PC-9 (cell line): ENCODE measurements at places on chromosomes 5 and 9. TPM values are rescaled to one million over a fixed set of nuclear protein-coding genes. Genes with fewer than 3 reads are reported as not detected.

- peak; percentile 49 for DNase-seq
These were observed 155.1 kb upstream of the DMRT1 start for GRCh38 chr9:686321-686813.

DNA sequence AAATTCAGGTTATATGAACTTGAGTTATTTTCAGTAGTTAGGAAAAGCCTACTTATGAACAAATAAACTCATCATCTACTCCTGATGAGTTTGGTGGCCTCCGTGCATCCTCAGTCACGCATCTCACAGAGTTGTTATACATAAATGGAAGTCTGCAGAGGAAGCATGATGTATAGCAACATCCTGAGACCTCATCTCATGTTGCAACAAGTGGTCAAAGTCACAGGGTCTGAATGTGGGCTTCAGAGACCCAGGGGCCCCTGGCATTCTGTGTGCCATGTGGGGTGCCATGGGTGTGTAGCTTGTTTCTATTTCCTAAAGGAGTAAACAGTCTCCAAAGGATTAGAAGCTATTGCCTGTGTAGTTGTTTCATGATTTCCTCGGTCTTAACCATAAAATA is 216.5 kb downstream of the IRX2 start:
- no peak for DNase-seq

GRCh38 chr9:6929441-6930215 is 171.9 kb downstream of the KDM4C start:
- no peak for DNase-seq

GRCh38 chr5:161311965-161312364 is 234.6 kb downstream of the GABRB2 start:
- DNase-seq = no peak

- DNase-seq = no peak
These were observed 92.3 kb upstream of the SEMA6A start for GRCh38 chr5:116666901-116667300.

- no peak for DNase-seq
These were observed 36.6 kb upstream of the NR4A3 start for GRCh38 chr9:99785010-99785590.

- no peak for DNase-seq
These were observed 43.6 kb upstream of the FBXW11 start for GRCh38 chr5:172050080-172050479.

DNA sequence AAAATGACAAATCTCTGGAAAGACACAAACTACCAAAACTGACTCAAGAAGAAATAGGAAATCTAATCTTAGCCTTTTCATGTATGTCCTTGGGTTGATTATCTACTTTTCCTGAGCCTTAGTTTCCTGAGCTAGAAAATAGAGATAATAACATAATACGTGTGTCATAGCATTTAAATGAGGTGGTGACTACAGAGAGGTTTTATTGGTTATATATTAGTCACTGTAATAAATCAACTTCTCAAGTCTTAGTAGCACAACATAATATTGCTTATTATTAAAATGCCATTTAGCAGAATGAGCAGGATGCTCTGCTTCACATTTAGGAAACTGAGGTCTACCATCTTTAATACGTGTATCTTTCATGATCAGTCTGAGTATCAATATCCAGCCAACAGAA is 7.1 kb upstream of the PJA2 start:
- no peak for DNase-seq

DNA sequence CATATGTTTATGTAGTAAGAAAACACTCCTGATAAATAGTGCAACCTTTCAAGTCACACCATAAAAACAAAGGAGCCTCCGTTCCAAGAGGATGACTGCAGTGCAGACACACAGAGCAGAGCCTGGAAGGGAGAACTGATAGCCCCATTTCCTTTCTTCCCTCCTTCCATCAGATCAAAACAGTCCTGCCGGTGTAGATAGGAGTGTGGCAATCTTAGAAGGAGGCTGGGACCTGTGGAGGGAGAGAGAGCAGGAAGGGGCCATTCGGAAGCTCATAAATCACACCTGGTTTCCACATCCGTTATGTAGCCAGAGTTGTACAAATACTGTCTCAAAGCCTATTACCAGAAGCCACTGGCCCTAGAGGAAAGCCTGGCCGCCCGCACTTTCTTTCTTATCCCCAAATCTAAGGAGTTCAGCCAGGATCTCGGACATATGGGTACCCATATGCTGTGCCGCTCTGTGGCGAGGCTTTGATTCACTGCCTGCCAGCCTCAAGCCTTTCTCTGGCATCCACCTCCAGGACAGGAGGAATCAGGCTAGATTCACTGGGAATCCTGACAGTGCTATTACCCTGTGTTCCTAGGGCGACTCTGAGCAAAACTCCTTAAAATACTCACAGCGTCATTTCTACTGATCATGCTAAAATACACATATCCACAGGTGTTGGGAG is 26.9 kb downstream of the DAP start:
- no peak for DNase-seq

GRCh38 chr5:68711293-68712200 is 382.3 kb upstream of the SLC30A5 start:
- no peak for DNase-seq

- no peak for DNase-seq
These were observed 19.1 kb upstream of the SLC9A3 start for GRCh38 chr5:543351-543750.

DNA sequence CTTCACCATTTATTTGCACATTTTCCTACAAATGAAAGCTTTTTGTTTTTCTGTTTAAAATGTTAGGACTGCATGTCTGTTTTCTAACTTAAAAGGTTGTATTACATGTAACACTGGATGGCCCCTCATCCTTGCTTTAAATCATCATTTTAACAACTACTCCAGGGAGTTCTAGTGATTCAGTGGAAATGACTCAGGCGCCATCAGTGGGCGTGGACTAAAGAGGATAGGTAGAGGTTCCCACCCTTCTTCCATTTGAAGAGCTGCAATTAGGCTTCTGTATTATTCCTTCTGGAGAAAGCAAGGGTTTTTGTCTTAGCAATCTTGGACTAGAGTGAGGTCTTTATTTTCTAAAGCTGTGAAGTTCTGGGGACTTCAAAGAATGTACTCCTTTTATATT is 213.7 kb downstream of the TMEM38B start:
- DNase-seq = peak; percentile 20

GRCh38 chr5:21680196-21680595 is 1172.9 kb downstream of the CDH12 start:
- peak; percentile 17 for DNase-seq

DNA sequence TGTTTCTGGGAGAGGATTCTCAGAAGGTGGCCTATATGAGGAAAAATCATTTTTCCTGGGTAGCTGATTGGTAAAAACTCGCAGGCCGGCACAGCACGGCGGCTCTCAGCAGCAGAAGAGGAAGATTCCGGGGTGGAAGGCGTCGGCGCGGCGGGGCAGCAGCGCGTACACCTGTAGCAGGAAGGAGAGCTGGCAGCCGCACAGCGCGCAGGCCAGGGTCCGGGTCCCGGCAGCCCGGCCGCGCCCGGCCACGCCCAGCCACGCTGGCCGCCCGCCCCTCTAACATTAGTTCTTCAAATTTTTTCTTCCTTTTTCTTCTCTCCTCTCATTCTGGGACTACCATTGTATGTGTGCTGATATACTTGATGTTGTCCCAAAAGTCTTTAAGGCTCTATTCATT is 24.8 kb upstream of the ZNF618 start:
- no peak for DNase-seq

- no peak for DNase-seq
These were observed 653.7 kb downstream of the CCDC171 start for GRCh38 chr9:16206518-16206917.

DNA sequence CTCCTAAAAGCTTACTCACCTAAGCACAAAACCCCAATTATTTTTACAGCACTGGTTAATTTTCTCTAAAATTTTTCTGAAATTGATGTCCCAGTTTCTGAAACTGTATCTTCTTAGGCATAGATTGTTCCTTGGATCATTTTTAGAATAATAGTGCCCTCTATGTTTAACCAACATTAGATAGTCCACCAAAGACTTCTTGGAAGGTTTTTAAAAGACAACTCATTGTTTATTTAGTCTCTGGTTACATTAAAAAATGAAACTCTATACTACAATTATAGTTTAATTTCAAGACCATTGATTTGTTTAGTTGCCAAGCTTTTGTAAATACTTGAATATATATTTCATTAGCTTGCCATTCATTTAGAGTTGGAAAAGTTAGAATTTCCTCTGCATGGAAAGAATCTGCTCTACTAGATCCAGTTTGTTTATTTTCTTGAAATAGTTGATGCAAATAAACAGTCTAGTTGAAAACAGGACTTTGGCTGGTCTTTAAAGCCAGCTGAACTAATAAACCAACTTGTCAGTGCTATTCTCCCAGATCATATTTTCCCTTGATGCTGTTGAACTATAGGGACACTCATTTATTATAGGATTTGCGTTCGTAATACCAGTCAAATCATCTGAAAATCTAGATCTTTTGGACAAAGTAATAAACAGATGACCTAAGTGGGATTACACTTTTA is 990.5 kb downstream of the TLE1 start:
- DNase-seq = no peak

- DNase-seq = no peak
These were observed 71.0 kb downstream of the XRCC4 start for GRCh38 chr5:83148370-83148769.

DNA sequence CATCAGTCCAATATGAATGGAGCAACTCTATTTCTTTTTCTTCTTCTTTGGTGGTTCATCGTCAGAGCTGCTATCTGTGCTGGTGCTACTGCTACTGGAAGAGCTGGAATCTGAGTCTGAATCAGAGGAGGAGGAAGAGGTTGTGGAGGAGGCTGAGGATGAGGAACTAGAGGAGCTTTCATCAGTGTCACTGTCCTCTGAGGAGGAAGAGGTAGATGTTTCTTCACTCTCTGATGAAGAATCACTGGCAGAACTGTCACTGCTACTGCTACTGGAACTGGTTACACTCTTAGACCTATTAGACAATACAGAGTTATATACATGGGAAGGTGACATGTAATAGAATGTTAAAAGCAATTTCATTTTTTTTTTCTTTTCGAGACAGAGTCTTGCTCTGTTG is 27.8 kb downstream of the ZCCHC10 start:
- DNase-seq = no peak

- DNase-seq = no peak
These were observed 58.3 kb downstream of the MTX3 start for GRCh38 chr5:79932510-79933504.

DNA sequence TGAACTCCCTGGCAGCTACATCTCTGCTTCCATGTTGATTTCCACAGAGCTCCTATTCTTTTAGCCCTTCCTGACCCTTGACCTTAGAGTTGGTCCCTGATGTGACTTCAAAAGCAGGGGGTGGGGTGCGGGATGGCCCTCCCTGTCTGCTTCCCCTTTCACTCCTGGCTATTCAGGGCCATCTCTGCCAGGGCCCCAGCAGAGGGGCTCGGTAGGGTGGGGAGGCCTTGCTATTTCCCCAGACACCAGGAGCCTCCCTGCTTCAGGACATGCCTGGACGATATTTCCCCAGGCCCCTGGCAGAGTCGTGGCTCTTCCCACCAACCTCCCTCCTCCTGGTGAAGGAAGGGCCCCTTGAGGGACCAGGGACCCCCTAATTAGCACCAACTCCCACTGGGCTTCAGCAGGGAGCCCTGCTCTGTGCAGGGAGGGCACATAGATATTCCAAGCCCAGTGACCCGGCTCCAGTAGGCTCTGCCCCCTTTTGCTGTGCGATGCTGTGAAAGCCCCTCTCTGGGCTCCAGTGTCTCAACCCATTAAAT is 17.3 kb downstream of the CORO2A start:
- no peak for DNase-seq

GRCh38 chr5:114430532-114430931 is 68.7 kb downstream of the KCNN2 start:
- DNase-seq = no peak

DNA sequence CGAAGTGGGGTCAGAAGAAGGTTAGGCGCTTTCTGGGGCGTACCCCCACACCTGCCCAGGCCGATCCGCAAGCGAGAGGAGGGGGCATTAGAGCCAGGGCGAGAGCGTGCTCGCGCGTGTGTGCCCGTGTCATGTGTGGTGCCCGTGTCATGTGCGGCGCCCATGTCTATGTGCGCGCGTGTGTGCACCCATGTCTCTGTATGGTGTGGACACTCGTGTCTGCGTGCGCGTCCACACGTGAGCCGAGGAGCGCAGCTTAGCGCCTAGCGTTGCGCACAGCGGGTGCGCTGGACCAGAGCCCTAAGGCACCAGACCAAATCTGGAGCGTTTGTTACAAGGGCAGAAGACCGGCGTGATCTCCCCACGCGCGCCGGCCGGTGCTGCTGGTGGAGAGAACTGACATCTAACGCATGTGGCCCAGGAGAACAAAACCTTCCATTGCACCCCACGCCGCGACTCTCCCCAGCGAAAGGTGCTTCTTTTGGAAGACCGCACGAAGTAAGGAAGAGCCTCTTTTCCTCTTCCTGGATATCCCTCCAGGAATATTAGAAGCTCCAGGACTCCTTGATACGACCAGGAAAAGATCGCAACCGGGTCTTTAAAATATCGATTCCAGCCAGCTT is 644 bp downstream of the NIM1K start:
- DNase-seq = no peak

- DNase-seq = no peak
These were observed 117.4 kb downstream of the NPR3 start for GRCh38 chr5:32828492-32828891.

DNA sequence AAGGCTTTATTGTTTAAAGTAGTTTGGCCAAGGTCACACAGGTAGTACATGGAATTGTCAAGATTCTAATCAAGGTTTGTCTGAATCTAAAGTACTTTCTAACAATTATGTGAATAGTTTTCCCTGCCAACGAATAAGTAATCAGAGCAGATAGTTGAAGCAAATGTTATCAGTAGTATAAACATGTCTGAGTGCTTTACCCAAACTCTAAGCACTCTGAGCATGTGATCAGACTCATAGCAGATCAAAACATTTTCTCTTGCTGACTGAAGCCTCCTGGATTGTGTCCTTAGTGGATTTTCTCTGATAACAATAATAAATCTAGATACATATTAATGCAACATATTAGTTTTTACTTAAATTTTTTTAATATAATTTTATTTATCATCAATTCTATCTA is 995.0 kb downstream of the EFNA5 start:
- no peak for DNase-seq

- DNase-seq = no peak
These were observed 47.3 kb upstream of the SUB1 start for GRCh38 chr5:32538031-32538547.

MLANA gene
- total RNA-seq = not detected in 2 replicates

IL4 gene
- total RNA-seq = not detected in 2 replicates

ISL1 gene
- total RNA-seq = not detected in 2 replicates

ACER2 gene
- 3.8 and 4.3 TPM in 2 replicates for total RNA-seq

PCDHAC2 gene
- total RNA-seq = 2.8 and 3.4 TPM in 2 replicates

PCDHB2 gene
- total RNA-seq = 2.8 and 4.0 TPM in 2 replicates

WDR31 gene
- total RNA-seq = 11.2 and 12.9 TPM in 2 replicates

BNC2 gene
- total RNA-seq = 2.7 and 2.9 TPM in 2 replicates

TAF11L5 gene
- total RNA-seq = not detected in 2 replicates
